ENCODE measurements at places on chromosomes 7 and 10. TPM values are rescaled to one million over a fixed set of nuclear protein-coding genes. Genes with fewer than 3 reads are reported as not detected.

Gene ALDH18A1
- 42.5 TPM for polyA plus RNA-seq

Gene PRSS2
- polyA plus RNA-seq = not detected

Gene AGR3
- not detected for polyA plus RNA-seq

Gene ZWINT
- polyA plus RNA-seq = 19.4 TPM

Gene FOXI2
- polyA plus RNA-seq = 0.25 TPM

Gene CTNNA3
- 10.0 TPM for polyA plus RNA-seq

Gene PRPF18
- 27.0 TPM for polyA plus RNA-seq

Gene DPYSL4
- polyA plus RNA-seq = 4.8 TPM

Gene HOXA3
- 16.3 TPM for polyA plus RNA-seq

Gene ASZ1
- not detected for polyA plus RNA-seq

Gene SAP25
- polyA plus RNA-seq = 4.8 TPM

Gene LDB1
- polyA plus RNA-seq = 69.3 TPM

DNA sequence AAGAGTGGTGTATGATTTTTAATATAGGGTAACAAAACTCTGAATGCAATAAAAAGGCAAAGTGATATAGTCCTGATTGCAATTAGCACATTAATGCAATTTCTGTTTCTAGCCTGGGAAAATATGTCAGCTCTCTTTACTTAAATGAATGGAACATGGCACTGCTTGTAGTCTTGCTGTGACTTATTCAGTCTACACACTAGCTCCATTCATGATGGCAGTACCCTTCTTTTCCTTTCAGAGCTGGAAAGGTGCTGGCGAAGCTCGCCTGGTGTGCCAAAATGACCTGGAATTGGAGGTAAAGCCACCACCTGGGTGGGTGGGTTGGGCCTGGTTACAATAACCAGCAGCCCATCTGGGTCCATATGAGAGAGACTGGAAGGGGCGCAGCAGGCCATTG lies 85.3 kb downstream of the ZNF365 start:
- DNase-seq = no peak

- peak; percentile 42 for DNase-seq
These were observed 91.6 kb downstream of the DNMBP start for GRCh38 chr10:99917963-99918825.

- no peak for DNase-seq
These were observed 320.9 kb downstream of the WDR11 start for GRCh38 chr10:121171825-121172787.

DNA sequence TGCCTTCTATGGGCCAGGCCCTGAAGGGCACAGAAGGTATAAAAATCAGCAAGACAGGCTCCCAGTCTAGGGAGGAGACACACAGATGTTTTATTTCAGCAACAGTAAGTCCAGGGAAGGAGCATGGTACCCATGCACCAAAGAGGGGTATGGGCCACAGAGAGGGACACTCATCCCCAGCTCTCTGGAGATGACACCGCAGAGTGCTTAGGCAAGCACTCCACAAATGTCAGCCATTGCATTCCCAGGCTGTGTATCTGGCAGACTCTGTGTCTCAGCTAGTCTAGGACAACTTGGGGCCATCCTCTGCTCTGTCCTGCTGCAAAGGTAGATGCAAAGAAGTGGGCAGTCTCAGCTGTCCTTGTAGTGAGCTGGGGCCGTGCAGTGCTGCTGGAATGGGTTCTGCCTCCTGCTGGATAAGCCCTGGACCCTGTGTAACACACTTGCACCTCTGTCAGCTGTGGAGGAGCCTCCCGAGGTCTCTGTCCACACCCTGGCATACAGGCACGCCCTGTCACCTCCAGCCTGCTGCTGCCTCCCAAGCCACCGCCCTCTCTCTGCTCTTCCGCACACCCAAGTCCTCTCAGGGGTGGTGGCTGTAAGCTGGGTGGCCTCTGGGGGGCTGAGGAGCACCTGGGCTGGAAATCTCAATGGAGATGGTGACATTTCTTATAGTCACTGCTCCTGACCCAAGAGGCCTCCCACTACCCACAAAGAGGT lies 57.6 kb downstream of the VOPP1 start:
- no peak for DNase-seq

DNA sequence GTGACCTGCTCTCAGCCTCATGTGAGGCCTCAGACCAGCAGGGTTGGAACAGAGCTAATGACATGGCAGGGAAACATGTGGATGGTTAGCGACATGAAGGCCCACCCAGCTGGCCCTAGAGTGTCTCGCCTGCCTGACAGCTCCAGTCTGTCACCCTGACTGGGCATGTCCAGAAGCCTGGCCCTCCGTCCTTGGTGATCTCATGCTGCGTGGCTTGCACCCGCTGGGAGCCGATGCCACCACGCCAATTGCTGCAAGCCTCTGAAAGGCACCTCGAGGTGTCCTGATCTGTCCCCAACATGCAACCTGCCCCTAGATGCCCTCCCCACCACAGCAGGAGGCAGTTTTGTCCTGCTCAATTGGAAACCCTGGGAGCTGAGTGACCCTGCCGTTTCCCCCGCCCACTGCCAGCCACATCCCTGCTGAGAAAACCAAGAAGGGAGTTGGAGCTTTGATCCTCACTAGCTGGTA lies 27.8 kb upstream of the RET start:
- DNase-seq = no peak

GRCh38 chr7:72334066-72334465 lies 78.1 kb downstream of the CALN1 start:
- DNase-seq = no peak

GRCh38 chr10:112809736-112810135 lies 140.3 kb upstream of the TCF7L2 start:
- DNase-seq = no peak

DNA sequence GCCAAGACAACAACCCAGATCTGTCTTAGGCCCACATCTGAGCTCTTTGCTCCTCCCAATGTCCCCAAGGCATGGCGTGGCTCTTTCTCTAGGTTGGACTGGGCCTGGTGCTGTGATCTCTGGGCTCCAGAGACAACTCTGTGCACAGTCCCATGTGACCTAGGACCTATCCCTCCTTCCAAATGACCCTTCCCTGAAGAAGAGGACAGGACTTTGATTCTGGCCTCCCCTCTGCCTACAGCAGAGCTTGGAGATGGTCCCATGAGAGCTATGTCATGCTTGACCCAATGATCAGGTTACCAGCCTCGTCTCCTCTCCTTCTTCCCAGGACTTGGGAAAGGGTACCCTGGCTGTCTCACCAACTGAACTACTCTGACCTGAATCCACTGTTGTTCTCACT lies 296.3 kb upstream of the GALNT17 start:
- no peak for DNase-seq

- DNase-seq = peak; percentile 67
These were observed 143.0 kb upstream of the HDAC9 start for GRCh38 chr7:18352339-18353255.

DNA sequence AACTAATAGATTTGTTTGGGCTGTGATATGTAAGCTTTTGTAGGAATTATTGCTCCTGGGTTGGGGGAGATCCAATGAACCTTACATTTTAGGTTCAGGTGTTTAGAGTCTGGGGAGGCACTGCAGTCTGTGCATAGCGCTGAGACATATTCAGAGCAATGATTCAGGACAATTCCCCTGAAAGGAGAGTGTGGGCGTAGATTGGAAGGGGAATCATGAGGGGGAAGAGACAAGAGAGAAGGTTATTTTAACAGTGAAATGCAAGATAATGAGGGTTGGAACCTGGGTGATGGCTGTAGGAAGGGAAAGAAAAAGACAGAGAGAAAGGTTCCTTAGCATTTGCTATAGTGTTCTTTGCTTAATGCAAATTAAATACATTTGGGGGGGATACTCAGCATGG lies 1013.4 kb downstream of the REEP3 start:
- no peak for DNase-seq

GRCh38 chr7:117190104-117190503 lies 132.8 kb downstream of the WNT2 start:
- DNase-seq = no peak

GRCh38 chr7:69962186-69963065 lies 364.2 kb downstream of the AUTS2 start:
- peak; percentile 61 for DNase-seq

DNA sequence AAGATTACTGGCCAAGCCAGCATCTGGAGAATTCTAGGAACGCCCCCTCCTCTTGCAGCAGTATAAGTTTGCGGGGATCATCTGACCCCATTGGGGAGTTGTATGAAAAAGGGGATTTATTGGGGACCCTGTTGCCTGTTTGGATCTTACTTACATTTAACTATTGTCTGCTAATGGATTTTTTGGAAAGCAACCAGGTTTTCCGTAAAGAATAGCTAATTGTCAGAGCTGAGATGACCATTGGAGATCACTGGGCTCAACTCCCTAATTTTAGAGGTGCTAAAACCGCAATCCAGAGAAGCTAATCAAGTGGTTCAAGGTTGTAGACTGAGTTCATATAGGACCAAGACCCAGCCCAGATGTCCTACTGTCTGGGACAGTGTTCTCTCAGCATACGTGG lies 38.8 kb downstream of the HTRA1 start:
- no peak for DNase-seq

DNA sequence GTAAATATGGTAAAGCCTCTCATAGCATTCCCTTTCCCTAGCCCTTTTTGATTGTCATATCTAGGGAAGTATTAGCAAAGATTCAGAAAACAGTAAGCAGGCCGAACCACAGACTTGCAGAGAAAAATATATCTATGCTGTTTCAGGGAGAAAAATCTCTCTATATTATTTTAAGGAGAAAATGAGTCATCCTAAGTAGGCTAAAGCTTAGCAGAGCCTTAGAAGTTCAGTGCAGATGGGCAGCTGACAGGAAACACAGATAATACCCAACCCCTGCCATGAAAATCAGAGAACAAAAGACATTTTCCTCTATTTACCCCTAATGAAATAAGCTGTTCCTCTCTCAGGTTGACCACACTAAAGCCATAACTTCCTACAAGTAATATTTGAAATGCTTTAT lies 16.5 kb downstream of the C1QL3 start:
- no peak for DNase-seq

DNA sequence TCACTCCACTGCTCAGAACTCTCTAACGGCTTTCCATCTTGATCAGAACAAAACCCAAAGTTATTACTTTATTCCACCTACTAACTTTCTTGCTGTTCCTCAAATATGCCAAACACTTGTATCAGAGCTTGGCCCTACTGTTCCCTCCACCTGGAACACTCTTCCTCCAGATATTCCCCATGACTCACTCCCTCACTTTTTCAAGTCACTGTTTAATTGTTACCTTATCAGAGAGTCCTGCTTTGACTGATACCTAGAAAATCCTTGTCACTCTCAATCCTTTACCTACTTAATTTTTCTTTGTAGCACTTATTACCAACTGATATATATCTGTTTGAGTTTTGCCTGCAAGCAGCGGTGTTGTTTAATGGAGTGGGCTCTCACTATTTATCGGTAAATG lies 5.6 kb upstream of the NFKB2 start:
- DNase-seq = no peak

DNA sequence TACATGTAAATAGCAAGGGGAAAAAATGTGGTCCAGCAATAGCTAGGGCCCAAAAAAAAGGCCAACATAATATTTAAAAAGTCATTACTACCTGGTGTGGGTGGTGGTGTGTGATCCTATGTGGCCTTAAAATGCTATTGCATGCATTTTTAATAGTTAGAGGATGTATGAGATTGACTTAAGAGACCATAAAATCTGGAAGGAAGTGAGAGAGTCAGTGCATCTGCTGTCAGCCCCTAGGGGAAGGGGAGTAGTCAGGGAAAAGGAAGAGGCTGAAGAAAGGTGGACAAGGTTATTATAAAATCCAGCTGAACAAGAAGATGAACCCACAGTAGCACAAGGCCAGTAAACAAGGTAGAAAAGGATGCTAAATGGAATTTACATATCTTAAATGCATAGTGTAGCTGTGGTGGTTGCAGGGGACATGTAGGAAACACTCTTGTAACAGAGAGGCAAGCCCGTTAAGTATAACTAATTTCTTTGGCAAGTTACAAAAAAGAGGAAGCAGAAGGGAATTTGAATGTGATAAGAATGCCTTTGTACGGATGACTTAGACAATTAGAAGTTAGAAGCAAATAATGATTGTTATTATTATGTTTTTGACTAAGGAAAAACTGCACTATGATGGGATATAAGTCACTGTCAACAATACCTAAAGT lies 11.9 kb upstream of the NDUFA5 start:
- DNase-seq = no peak

DNA sequence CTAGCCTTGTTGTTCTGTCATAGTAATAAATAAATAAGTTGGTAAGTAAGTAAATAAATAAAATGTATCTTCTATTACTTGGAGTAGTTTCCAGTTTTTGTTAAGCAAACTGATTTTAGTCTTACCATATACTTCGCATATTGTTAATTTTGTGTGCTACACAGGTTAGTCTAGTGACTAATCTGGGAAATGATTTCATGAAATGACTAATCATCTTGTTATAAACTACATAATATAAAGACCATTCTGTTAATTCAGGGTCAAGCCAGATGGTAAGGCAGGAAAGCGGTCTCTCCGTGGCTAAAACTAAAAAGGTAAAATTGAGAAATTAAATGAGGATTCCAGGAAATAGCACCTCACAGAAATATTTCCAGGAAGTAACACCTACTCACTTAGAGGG lies 58.5 kb upstream of the FOXP2 start:
- no peak for DNase-seq

- DNase-seq = peak; percentile 46
These were observed 17.1 kb downstream of the MBL2 start for GRCh38 chr10:52755297-52756062.
